NCI-H2107 (cell line): ENCODE measurements at places on chromosomes 3 and 15.

DNA sequence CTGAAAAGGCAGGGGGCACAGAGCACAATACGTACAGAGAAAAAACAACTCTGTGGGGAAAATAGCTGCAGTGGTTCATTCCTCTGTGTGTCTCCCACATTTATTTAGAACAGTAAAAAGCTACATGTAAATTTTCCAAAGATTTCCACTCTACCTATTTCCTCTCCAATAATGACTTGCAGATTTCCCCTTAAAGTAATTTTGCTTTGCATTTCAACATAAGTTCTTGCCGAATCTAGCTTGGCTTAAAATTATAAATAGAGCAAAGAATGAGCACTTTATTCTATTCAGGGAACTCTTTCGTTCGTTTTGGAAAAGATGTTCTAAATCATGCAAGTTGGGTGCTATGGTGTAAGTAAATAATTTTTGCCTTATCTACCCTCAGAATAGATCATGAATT is 58.2 kb upstream of the NR2E3 start:
- no peak for DNase-seq

DNA sequence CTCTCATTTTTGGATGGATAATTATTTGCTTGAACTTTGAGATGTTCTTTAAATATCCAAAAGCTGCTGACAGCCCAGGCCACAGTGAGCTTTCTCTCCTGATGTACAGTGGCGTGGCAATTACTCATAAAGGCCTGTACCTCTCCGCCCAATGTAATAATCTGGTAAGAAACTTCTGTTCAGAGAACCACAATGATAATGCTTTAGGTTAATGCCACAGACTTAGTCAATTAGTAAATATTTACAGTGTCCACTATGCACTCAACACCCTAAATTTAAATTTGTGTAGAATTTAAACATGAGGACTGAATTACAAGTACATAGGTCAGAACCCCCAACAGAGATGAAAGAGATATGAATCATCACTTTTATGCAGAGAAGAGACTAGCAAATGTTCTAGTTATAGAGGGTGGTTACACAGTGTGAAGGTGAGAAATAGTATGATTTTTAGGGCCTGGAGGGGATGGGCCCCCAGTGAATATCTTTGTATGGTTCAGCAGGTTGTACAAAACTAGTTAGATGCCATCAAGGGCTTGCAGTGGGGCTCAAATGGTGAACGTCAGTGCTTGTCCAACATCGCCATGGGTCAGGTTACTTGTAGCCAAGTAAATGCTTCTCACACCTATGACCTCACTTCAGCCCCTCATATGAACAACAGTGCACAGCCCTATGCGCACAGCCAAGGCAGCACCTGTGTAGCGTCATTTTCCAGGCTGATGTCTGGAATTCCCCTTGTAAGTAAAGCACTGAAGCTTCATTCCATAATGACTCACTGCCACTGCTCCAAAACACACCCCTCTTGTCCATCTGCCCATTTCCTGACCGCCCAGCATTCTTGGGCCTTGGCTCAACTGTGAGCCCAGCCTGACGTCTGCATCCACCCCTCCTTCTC is 13.3 kb downstream of the ABHD2 start:
- DNase-seq, result no peak

DNA sequence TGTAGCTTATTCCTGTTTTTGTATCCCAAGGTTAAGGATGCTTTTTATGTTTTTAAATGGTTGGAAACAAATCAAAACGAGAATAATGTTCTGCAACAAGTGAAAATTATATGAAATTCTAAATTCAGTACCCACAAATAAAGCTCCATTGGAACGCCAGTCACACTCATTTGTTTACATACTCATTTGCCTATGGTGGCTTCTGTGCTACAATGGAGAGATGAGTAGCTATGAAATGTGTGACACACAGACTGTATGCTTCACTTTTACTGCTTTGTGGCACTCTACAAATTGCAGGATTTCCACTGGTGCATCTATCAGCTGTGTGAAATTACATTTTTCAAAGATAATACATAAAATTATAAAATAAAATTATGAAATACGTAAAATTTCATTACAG is 112.2 kb upstream of the TSPAN3 start:
- no peak for DNase-seq

GRCh38 chr3:41331041-41331440 is 131.7 kb downstream of the CTNNB1 start:
- DNase-seq, result no peak

DNA sequence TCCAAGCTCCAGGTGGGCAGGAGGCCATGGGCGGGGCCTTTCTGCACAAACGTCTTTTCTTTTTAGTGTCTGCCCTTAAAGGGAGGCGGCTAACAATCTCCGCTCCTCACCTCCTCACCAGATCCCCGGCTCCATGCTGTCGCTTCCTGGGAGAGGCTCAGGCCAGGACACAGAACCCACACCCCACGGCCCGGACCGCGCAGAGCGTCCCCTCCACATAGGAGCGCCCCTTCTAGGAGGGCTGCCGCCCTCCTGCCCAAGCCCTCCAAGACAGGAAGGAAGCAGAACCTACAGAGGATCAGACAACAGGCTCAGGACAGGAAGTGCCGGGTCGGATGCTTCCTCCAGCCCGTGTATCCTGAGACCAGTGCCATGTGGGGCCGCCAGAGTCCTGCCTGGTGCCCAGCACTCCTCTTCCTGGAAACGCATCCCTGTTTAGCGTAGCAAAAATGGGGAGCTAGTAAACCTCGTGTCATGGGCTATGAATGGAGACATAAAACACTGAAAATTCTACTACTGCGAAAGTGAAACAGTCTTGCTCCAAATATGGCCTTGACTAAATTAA is 83.2 kb upstream of the ATP10A start:
- DNase-seq, result no peak

GRCh38 chr3:9151240-9151639 is 98.2 kb downstream of the SRGAP3 start:
- DNase-seq, result no peak
